Activated CD4-positive, alpha-beta T cell treated with anti-CD3 and anti-CD28 coated beads, Interleukin-2, amount 10 ng/mL, durations not matched to agents 24 days and 14 days (primary cell): ENCODE measurements at places on chromosomes 3 and 15.

DNA sequence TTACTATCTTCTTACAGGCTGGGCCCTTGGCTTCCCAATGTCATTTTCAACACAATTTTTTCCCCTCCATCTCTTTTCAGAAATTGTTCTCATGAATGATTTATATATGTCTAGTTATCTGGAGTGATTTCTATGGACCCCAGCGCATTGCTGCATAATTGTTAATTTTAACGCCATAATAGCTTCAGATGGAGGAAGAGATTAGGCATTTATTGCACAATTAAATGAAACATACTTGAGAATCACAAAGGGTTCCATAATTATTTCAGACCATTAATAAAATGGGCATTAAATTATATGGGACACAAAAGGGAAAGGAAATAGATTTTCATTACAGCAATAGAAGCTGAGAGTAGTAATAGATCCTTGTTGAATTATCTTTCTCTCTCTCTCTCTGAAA is 70.3 kb upstream of the SOX14 start:
- DNase-seq = no peak

GRCh38 chr3:44860117-44860516 is 1.6 kb upstream of the TMEM42 start:
- DNase-seq = no peak

DNA sequence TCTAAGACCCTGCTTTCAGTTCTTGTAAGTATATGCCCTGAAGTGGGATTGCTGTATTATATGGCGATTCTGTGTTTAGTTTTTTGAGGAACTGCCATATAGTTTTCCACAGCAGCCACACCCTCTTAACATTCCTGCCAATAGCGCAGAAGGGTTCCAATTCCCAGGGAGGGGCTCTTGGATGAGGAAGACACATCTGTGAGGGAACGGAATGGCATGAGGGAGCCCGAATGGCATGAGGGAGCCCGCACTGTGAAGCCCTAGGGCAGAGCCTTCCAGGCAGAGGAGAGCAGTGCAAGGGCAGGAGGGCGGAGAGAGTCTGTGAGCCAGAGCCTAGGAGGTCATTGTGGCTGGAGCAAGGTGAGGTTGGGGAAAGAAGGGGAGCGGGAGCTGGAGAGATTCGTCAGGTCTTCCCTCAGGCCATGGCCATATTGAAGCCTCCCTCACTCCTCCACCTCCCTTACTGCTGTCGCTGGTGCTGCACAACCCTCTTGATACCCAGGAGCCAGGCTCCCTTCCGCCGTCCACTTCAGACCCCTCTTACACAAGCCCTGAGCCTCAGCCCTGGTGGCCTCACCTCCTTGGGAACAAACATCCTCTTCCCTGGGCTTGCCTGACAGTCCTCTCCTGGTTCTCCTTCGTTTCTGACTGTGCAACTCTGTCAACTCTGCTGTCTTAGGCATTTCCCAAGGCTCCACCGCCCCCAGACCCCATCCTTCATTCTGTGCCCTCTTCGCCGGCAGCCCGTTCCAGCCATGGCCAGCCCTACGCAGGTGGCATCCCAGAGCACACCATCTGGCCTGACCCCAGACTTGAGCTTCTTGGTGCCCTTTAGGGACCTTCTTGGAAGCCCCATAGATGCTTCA is 51.4 kb downstream of the FGD5 start:
- no peak for DNase-seq

- DNase-seq = peak; percentile 91
These were observed 643 bp downstream of the ABCC5 start for GRCh38 chr3:184016811-184017671.
